ENCODE measurements at places on chromosomes 7 and 10. TPM values are rescaled to one million over a fixed set of nuclear protein-coding genes. Genes with fewer than 3 reads are reported as not detected.

- no peak for DNase-seq
- H3K4me1 ChIP-seq = no peaks in the 10 kb centered on the region
- no peak overlapping the region for H3K4me3 ChIP-seq
- no peaks in the 10 kb centered on the region for H3K36me3 ChIP-seq
- peak overlapping the region; percentile 52 for H3K27ac ChIP-seq
These were observed 109.0 kb downstream of the RNF216 start for GRCh38 chr7:5672468-5672867.

KEL gene
- 6.6 TPM for polyA plus RNA-seq

DNA sequence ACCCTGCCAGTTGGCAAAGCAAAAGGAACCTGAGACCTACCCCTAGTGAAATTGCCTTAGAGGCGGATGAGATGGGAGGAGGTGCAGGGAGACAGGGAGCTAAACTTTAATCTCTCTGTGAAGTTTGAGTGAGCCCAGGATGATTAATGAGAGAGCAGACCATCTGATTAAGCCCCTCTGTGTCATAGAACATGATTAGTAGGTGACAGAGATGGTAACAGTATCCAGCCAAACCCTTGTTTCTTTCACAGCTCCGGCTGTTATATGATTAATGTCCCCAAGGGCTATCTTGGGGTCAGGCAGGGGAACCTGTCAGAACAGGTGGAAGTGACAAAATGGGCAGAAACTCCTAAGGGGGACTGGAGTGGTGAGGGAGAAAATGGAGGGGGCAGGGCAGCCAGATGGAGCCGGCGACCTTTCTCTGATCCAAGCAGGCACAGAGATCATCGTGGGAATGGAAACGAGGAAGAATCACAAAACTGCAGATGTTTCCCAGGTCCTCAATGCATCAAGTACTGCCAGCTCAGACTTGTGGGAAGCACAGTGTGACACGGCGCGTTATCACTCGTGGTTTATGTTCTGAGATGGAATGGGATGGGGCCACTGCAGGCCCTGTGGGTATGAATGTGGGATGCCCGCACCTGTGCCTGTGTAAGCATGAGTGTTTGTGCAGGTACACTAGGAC lies 684.2 kb downstream of the LRMDA start:
- H3K27me3 ChIP-seq = no peaks in the 10 kb centered on the region
- no peak overlapping the region for H3K4me3 ChIP-seq
- no peak overlapping the region for H3K27ac ChIP-seq
- H3K36me3 ChIP-seq = no peaks in the 10 kb centered on the region

DNA sequence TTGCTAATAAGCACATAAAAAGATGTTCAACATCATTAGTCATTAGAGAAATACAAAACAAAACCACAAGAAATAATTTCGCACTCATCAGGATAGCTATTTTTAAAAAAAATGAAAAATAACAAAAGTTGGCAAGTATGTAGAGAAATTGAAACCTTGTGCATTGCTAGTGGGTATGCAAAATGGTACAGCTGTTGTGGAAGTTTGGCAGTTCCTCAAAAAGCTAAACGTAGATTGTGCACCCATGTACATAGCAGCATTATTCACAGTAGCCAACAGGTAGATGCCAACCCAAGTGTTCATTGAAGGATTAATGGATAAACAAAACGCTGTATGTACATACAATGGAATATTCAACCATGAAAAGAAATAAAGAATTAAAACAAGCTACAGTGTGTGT lies 35.3 kb upstream of the STARD3NL start:
- no peaks in the 10 kb centered on the region for H3K27me3 ChIP-seq
- H3K4me1 ChIP-seq = no peaks in the 10 kb centered on the region

- H3K4me3 ChIP-seq = no peak overlapping the region
- no peak overlapping the region for H3K27ac ChIP-seq
These were observed 11.5 kb upstream of the CC2D2B start for GRCh38 chr10:95896071-95896850.

GRCh38 chr10:69295027-69295636 lies 16.8 kb downstream of the HK1 start:
- no peaks in the 10 kb centered on the region for H3K27me3 ChIP-seq
- DNase-seq = no peak
- no peak overlapping the region for H3K27ac ChIP-seq
- H3K4me1 ChIP-seq = no peaks in the 10 kb centered on the region

NPC1L1 gene
- 108 TPM for polyA plus RNA-seq

GRCh38 chr7:99677648-99678045 lies 2.1 kb downstream of the CYP3A5 start:
- peaks cover 23% of the 10 kb centered on the region for H3K36me3 ChIP-seq
- H3K27me3 ChIP-seq = no peaks in the 10 kb centered on the region
- H3K4me3 ChIP-seq = peak overlapping the region; percentile 65
- no peaks in the 10 kb centered on the region for H3K4me1 ChIP-seq

- H3K27me3 ChIP-seq = no peaks in the 10 kb centered on the region
- peak; percentile 35 for DNase-seq
- H3K27ac ChIP-seq = no peak overlapping the region
- no peak overlapping the region for H3K4me3 ChIP-seq
- H3K36me3 ChIP-seq = no peaks in the 10 kb centered on the region
These were observed 77.3 kb downstream of the JMJD1C start for GRCh38 chr10:63388421-63389031.

H2BK1 gene
- polyA plus RNA-seq = not detected

- H3K36me3 ChIP-seq = no peaks in the 10 kb centered on the region
- H3K27me3 ChIP-seq = no peaks in the 10 kb centered on the region
- no peak overlapping the region for H3K4me3 ChIP-seq
- no peaks in the 10 kb centered on the region for H3K4me1 ChIP-seq
These were observed 297.5 kb downstream of the GFRA1 start for GRCh38 chr10:115975506-115975905.

DNA sequence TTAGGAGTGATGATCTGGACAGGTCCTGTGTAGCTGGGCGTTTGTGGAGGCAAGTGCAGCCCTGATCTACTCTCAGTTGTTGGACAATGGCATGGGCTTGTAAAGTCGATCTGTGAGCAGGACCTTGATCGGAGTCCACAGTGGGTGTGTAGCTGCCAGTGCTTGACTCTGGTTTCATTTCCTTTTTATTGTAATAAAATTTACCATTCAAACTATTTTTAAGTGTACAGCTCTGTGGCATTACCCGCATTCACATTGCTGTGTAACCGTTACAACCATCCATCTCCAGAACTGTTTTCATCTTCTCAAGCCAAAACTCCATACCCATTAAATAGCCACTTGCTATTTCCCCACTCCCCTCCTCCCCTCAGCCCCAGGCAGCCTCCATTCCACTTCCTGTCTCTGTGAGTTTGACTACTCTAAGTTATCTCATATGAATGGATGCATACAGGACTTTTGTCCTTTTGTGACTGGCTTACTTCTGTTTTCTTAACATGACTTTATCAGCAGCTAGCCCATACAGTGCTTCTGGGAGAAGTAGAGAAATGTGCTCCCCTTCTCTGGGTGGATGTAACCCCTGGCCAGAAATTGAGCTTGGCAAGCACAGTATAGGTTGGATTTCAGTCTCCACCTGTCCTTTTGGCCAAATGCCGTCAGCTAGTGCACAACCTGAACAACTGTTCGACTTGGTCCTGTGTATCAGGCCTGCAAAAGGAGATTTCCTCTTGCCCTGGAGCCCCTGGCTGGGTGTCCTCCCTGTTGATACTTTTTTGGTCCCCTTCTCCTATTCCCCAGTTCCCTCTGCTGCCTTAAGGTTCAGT lies 180.0 kb downstream of the LRMDA start:
- H3K4me3 ChIP-seq = no peak overlapping the region
- DNase-seq = peak; percentile 66
- no peaks in the 10 kb centered on the region for H3K36me3 ChIP-seq
- peaks cover 2% of the 10 kb centered on the region for H3K4me1 ChIP-seq
- peak overlapping the region; percentile 43 for H3K27ac ChIP-seq

- H3K27ac ChIP-seq = no peak overlapping the region
- no peaks in the 10 kb centered on the region for H3K36me3 ChIP-seq
- no peaks in the 10 kb centered on the region for H3K27me3 ChIP-seq
- DNase-seq = no peak
These were observed 2.1 kb upstream of the LIPM start for GRCh38 chr10:88800152-88801125.

DNA sequence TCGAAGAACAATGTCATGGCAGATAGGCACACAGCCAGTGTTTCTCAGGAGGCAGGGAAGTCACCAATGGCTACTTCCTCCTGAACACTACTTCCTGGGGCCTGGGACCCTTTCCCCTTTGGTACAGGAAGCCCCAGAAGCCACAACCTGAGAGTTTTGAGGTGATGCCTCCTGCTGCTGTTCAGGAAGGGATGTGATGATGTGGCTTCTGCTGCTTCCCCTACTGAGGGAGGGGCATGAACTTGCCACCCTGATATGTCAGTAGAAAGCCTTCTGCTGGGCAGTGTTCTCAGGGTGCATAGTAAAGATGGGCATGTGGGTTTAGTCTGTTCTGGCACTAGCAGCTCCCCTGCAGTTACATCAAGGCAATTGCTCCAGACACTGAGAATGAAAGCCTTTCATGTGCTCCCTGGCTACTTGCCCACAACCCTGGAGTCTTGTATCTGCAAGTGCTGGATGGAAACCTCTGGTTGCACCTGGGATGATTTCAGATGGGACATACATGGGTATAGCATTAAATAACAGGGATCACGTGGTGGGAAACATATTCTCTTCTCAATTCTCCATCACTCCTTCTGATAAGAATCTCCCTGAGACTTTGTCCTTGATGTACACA lies 69.3 kb downstream of the ADRA2A start:
- no peaks in the 10 kb centered on the region for H3K4me1 ChIP-seq
- DNase-seq = no peak
- H3K27ac ChIP-seq = no peak overlapping the region
- H3K4me3 ChIP-seq = no peak overlapping the region

- no peak for DNase-seq
- no peaks in the 10 kb centered on the region for H3K27me3 ChIP-seq
- H3K27ac ChIP-seq = no peak overlapping the region
- H3K4me1 ChIP-seq = no peaks in the 10 kb centered on the region
- no peaks in the 10 kb centered on the region for H3K36me3 ChIP-seq
These were observed 133.2 kb upstream of the FAM171A1 start for GRCh38 chr10:15504101-15504840.

- no peak overlapping the region for H3K4me3 ChIP-seq
- DNase-seq = no peak
- H3K27me3 ChIP-seq = no peaks in the 10 kb centered on the region
- H3K27ac ChIP-seq = no peak overlapping the region
These were observed 944.7 kb downstream of the SORCS3 start for GRCh38 chr10:105585753-105586152.

GRCh38 chr7:45595809-45596664 lies 21.9 kb downstream of the ADCY1 start:
- no peaks in the 10 kb centered on the region for H3K36me3 ChIP-seq
- H3K27me3 ChIP-seq = no peaks in the 10 kb centered on the region
- H3K27ac ChIP-seq = no peak overlapping the region
- no peaks in the 10 kb centered on the region for H3K4me1 ChIP-seq

DNA sequence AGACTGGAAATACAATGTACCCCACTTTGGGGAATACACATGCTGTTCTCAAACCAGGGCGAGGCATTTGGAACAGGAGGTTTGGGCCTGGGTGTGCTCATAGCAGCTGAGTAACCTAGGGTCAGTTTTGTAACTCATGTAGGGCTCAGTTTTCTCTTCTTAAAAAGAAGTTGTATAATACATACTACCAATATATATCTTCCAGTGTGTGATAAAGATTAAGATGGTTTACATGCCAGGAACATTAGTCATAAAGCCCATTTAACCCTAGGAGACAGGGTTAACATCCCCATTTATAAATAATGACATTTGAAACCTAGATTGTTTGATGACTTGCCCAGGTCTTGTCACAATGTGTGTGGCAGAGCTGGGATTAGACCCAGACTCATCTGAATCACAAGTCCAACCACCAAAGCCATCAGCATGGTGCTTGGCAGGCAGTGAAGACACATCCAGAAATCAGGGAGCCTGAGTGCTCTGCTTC lies 6.0 kb downstream of the AKR1B10 start:
- no peaks in the 10 kb centered on the region for H3K27me3 ChIP-seq
- H3K4me1 ChIP-seq = peaks cover 15% of the 10 kb centered on the region
- H3K4me3 ChIP-seq = no peak overlapping the region
- H3K27ac ChIP-seq = peak overlapping the region; percentile 50

DNA sequence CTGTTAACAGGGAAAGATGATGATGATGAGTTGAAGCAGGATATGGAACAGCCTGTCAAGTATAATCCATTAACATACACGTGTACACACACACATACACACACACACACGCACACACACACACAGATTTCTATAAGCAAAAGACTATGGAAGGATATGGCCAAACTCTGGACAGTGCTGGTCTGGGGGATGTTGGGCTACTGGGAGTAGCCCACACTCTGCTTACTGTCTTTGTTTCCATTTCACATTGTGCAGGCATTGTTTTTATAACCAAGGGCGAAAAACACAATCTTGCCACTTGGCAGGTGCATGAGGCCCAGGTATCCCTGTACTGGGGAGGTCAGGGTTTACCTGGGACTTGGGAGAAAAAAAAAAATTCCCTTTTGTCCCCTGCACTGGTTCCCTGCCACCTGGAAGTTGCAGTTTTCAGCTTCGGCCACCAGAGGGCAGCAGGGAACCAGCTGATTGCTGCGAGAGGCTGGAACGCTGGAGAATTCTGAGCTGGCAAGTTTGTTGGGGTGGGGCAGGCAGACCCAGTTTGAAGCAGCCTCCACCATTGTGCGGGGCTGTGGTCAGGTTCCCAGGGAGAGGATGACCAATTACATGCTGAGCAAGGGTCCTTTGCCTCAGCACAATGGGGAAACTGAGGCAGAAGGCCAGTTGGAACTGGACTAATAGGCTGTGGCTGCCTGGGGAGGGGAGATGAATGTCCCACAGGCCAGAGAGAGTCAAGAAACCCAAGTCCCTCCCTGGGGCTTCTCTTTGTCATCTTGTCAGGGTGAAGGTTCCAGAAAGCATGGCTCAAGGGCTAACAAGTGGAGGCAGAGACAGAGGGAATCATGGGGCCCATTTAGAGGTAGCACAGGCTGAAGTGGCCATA lies 27.3 kb downstream of the PPIF start:
- H3K36me3 ChIP-seq = no peaks in the 10 kb centered on the region
- H3K27me3 ChIP-seq = no peaks in the 10 kb centered on the region
- no peak overlapping the region for H3K27ac ChIP-seq
- peaks cover 22% of the 10 kb centered on the region for H3K4me1 ChIP-seq
- peak; percentile 92 for DNase-seq
- H3K4me3 ChIP-seq = no peak overlapping the region

DNA sequence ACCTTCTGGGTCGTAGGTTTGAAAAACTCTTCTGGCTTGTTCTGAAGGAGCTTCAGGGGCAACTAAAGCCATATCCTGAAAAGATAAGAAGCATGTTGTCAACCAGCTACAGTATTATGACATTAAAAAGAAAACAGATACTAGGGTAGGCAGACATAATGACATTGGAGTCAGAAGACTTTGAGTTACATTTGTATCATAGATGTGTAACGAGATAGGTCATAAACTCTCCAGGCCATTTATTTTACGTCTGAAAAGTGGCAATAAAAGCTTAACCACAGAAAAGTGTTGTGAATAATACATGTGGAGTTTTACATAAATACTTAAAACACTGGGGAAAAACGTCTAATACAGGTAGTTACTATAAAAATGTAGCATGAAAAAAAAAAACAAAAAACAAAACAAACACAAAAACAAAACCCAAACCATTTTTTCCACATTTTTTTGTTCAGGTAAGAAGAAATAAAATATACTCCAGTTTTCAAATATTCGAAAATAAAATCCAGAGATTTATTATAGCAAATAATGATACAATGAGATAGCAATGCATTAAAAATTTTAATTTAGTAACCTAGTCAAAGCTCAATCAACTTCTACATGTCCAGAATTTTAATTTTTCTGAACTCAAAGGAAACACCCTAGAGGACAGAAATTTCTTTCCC lies 64.1 kb downstream of the MINDY3 start:
- H3K4me3 ChIP-seq = no peak overlapping the region
- no peaks in the 10 kb centered on the region for H3K4me1 ChIP-seq
- H3K36me3 ChIP-seq = peaks cover 2% of the 10 kb centered on the region
- H3K27ac ChIP-seq = no peak overlapping the region
- DNase-seq = no peak

- H3K4me3 ChIP-seq = no peak overlapping the region
- no peaks in the 10 kb centered on the region for H3K4me1 ChIP-seq
- no peaks in the 10 kb centered on the region for H3K27me3 ChIP-seq
- no peaks in the 10 kb centered on the region for H3K36me3 ChIP-seq
These were observed 1.3 kb upstream of the SCD start for GRCh38 chr10:100345570-100346330.
